ENCODE measurements at places on chromosomes 4 and X.

- DNase-seq = no peak
These were observed 1.3 kb downstream of the TACC3 start for GRCh38 chr4:1722551-1723118.

DNA sequence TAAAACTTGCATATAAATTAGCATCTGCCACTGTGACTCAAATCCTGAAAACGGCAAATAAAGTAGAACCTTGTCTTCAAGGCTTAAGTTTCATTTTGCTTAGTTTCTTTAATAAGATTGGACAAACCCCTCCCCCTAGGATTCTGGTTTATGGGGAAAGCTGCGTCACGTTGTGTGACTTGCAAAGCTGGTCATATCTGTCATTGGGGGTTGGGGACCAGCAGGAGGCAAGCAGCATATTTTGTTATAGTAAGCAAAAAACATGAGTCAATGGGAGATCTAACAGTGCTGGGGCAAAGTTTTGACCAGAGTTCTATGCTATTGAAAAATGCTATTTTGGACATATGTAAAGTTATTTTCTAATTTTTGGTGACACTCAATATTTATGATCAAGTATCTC, 407.3 kb downstream of the PCDH18 start:
- peak; percentile 88 for DNase-seq

DNA sequence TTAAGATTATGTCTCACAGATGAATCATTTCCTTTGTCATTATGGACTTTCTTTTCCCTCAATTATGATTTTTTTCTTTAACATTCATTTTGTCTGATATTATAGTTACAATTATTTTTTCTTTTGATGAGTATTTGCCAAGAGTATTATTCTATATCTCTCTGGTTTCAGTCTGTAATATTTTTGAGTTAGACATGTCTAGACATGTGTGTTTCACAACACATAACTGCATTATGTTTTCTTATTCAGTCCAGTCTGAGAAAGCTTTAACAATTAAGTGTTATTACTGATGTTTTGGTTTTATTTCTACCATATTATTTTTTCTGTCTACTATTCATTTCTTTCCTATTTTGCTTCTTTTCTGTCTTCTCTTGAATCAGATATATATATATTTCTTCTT, 108.3 kb upstream of the MID1IP1 start:
- DNase-seq = no peak

- DNase-seq = no peak
These were observed 236.7 kb upstream of the GATB start for GRCh38 chr4:151997461-151997860.

- peak; percentile 4 for DNase-seq
These were observed 45.2 kb upstream of the DACH2 start for GRCh38 chrX:86103061-86103460.

GRCh38 chrX:103356130-103356798, at the start of gene TCEAL9:
Gene TCEAL9 (plus strand): TSS chrX:103356506. CDS start chrX:103357685, 1,179 bp downstream.
- peak; percentile 57 for DNase-seq

DNA sequence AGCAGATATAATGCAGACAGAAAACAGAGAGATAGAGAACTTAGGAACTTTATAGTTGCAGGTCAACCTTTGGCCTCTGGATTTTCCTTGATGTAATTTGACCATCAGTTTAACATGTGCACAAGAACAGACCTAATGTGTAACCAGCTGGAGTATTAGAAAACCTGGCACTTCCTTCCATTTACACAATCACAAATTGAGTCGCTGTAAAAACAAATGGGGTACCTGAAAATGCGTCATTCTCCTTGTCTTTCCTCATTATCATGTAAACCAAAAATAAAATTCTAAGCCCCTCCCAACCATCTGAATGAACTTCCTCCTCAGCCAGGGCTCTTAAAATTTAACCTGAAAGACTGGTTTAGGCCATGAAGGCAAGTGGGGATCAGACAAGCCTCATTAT, 358.4 kb upstream of the MAGEB16 start:
- no peak for DNase-seq

Data from OCI-M1 (cell line).